ENCODE measurements at places on chromosomes 5 and 9. TPM values are rescaled to one million over a fixed set of nuclear protein-coding genes. Genes with fewer than 3 reads are reported as not detected.

GRCh38 chr9:34948451-34948850, 9.6 kb upstream of the PHF24 start:
- DNase-seq: no peak

- no peak for DNase-seq
These were observed 156.1 kb upstream of the MRPS30 start for GRCh38 chr5:44652674-44653073.

- peak; percentile 90 for DNase-seq
These were observed 502.7 kb downstream of the NR2F1-AS1 start for GRCh38 chr5:93078082-93079038.

Gene C5orf52
- total RNA-seq: not detected

GRCh38 chr5:13739479-13739878, 205.0 kb downstream of the DNAH5 start:
- DNase-seq: peak; percentile 36

Gene RASGRF2
- total RNA-seq: not detected

Gene CCL27
- 0.49 TPM for total RNA-seq

Gene RANBP3L
- not detected for total RNA-seq

Gene TMC1
- not detected for total RNA-seq

GRCh38 chr5:134053840-134054338, 49.1 kb upstream of the VDAC1 start:
- peak; percentile 53 for DNase-seq

DNA sequence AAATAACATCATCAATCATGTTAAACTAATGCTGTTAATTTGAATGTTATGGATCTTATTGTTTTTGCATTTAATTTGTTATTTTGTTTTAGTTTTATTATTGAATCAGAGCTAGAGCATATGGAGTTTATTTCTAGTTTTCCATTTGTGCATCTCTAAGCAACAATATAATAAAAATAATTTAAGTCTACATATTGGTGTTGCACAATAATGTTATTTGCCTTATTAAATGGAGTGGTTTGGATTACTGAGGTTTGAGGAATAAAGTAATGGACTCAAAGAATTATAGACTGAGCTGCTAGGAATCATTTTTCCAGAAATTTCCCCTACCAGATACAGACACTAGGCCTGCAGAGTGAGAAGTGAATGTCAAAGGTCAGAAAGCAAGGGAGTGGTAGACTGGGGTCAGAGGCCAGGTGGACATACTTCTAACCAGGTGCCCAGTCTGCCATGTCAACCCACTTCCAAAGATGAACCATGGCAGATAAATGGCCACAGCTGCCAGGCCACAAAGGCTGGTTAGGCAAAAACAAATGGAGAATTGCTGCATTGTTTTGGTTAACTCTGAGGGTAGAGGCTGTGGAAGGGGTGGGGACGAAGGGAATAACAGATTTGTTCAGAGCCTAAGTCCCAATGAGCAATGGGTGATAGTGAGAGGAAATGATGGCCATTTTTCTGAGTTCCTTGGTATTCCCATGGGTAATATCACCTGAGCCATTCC, 113.1 kb downstream of the FBXL7 start:
- DNase-seq: no peak

DNA sequence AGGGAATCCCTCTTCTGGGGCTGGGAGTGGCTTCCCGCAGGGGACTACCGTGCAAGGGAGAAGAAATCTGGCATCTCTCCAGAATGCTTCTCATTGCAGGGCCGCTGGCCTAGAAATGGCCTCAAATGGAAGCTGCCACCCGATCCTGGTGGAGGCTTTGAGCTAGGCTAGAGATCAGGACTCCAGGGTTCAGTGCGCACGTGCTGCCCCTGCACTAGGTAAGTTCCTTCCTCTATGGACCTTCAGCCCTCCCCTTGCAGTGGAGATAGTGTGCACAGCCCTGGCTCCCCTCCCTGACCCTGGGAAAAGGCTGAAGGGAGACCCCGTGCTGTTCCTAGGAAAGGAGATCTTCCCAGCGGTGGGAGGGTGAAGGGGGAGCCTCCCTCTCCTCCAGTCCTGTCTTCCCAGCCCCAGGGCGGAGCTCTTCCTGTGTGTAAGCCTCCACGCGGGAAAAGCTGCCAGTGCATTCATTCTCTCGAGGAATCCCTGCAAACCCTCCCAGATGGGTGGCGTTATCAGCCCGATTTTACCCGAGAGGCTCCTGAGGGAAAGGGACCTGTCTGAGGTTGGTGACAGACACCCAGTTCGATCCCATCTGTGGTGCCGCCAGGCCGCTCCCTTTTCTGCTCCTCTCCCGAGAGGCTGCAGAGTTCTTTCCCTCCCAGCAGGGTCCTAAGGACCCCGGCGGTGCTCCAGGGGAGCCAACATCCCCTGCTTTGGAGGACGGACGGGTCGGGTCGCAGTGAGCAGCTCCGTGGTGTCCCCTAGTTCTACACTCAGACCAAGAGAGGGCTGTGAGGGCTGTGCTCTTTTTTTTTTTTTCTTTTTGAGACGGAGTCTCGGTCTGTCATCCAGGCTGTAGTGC, 1.4 kb upstream of the CERCAM start:
- no peak for DNase-seq

Gene SHISAL2B
- not detected for total RNA-seq

DNA sequence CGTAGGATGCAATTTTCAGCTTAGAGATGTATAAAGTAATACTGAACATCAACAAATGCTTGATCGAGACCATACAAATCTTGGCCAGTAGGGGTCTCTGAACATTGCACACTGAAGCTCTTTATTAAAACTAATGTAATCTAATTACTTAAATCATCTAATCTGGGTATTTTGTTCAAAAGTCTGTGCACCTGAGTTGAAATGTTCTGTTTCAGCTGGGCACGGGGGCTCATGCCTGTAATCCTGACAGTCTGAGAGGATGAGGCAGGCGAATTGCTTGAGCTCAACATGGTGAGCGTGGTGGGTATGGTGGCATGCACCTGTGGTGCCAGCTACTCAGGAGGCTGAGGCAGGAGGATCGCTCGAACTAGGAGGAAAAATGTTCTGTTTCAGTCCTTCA, 41.0 kb downstream of the ESM1 start:
- DNase-seq: peak; percentile 50

Gene PCDHGC5
- total RNA-seq: 0.69 TPM

Gene RASA1
- 68.6 TPM for total RNA-seq

GRCh38 chr9:108786901-108787689, 68.7 kb downstream of the ACTL7B start:
- DNase-seq: peak; percentile 93

Gene VLDLR
- 5.0 TPM for total RNA-seq

GRCh38 chr5:144566747-144567420, 396.2 kb downstream of the KCTD16 start:
- peak; percentile 38 for DNase-seq

Gene MED22
- 29.3 TPM for total RNA-seq

- DNase-seq: peak; percentile 56
These were observed 114.1 kb upstream of the RIOK2 start for GRCh38 chr5:97297063-97297703.

Gene APC
- total RNA-seq: 24.9 TPM

- DNase-seq: no peak
These were observed 81.0 kb downstream of the DCP2 start for GRCh38 chr5:113057557-113057984.

DNA sequence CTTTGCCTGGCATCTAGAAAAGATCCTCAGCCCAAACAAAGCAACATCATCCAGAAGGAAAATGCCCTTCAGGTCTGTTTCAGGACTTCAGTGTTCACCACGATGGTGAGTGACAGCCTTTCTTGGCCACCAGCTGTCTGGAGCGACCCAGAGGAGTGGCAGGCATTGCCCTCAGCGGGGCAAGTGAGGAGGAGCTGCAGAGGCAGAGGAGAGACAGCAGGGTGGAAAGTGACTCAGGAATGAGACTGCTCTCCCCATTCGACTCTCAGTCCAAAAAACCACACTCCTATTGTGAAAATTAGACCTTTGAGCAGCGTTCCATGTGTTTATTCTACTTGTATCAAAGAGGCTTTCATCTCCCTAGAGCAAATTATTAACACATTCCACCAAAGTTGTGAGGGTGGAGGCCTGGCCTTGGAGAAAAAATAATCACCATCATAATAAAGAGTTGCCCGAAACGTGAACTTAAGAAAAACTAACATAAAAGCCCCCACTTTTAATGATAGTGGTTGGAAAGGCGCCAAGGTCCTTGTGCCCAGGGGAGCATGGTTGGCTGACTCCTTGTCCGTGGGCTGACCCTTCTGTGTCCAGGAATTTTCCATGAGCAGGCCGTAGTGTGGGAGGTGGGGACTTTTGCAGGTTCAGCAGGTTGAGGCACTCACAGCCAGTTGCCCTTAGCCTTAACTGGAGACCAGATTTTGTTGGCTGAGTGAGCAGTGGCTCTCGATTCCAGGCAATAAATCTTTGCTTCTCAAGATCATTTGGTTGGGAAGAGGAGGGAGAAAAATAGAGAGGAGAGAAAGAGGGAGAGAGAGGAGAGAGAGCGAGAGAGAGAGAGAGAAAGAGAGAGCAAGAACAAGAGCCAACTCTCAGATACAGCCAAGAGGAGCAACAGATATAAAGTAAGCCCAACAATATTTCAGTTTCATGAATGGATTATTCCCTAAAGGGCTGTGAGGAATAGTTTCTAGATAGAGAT, 125.9 kb upstream of the ANKRD55 start:
- no peak for DNase-seq

DNA sequence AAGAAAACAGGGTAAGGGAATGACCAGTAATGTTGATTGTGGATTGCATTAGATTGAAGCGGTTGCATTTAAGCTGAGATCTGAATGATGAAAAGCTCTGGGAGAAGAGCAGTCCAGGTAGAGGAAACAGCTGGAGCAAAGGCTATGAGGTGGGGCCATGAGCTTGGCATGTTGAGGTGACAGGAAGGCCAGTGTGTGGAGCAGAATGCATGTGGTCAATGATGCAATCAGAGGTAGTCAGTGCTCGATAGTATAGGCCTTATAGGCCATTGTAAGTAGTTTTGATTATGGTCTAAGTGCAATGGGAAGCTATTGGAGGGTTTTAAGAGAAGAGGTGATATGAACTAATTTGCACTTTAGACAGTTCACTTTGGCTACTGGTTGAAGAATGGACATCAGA, 270.4 kb downstream of the ARHGAP26 start:
- no peak for DNase-seq

Gene SEC24A
- 39.1 TPM for total RNA-seq

GRCh38 chr5:78109891-78110324, 184.6 kb downstream of the AP3B1 start:
- no peak for DNase-seq

Gene PCDHA1
- total RNA-seq: 0.07 TPM

- no peak for DNase-seq
These were observed 16.2 kb downstream of the GPX3 start for GRCh38 chr5:151036556-151036955.

GRCh38 chr5:114612406-114612805, 250.5 kb downstream of the KCNN2 start:
- DNase-seq: no peak

DNA sequence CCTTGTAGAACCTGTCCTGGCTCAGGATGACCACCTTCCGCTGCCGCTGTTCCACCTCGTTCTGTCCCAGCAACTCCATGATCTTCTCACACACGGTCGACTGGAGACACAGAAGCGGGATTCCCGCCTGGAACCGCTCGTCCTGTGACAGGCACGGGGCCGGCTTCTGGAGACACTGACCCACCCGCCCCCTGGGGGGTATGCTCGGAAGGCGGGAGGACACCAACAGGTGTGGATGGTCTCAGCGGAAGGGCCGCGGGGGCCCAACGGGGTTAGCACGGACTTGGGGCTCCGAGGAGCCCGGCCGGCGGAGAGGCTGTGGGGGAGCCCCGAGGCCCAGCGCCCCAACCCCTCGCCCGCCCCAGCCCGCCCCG, 530 bp downstream of the UCK1 start:
- DNase-seq: peak; percentile 21

GRCh38 chr5:56054666-56055065, 59.9 kb upstream of the IL6ST start:
- peak; percentile 62 for DNase-seq

Gene CDC37L1
- total RNA-seq: 13.8 TPM

- DNase-seq: peak; percentile 20
These were observed 49.9 kb downstream of the COL15A1 start for GRCh38 chr9:98993570-98993945.

DNA sequence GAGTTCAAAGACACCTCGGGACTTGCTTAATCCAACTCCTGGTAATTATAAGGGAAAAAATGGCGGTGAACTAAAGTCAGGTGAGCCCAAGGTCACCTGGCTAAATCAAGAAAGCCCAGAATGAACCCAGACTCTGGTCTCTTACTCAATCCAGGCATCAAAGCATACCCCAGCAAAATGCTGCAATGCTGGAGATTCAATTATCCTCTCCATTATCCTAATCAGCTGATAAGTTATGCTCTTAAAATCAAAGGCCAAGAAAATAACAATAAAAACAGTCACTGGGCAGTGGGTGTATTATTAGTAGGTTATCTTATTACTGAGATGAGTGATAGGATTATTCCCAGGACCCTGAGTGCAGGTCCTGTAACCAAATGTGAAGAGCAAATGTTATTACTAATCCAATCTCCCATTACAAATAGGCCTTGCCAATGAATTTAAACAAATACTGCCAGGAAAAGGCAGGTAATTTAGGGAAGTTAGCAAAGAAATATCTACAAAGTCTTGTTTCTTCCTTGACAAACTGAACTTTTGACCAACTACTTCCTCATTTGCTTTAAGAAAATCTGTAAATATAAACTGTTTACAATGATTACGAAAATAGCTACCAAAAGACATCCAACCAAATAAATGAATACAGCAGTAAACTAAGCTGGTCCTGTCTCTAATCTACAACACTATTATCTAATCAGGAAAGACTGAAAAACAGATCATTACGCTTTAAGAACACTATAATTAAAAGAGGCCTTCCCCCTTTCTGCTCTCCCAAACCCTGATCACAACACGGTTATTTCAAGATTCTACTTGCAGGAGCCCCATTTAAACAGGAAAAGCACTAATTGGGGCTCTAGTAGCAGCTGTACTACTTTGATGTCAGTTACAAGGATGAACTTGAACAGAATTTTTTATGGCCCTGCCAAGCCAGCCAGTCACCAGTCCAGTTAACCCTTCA, 103.2 kb downstream of the MED27 start:
- DNase-seq: no peak

DNA sequence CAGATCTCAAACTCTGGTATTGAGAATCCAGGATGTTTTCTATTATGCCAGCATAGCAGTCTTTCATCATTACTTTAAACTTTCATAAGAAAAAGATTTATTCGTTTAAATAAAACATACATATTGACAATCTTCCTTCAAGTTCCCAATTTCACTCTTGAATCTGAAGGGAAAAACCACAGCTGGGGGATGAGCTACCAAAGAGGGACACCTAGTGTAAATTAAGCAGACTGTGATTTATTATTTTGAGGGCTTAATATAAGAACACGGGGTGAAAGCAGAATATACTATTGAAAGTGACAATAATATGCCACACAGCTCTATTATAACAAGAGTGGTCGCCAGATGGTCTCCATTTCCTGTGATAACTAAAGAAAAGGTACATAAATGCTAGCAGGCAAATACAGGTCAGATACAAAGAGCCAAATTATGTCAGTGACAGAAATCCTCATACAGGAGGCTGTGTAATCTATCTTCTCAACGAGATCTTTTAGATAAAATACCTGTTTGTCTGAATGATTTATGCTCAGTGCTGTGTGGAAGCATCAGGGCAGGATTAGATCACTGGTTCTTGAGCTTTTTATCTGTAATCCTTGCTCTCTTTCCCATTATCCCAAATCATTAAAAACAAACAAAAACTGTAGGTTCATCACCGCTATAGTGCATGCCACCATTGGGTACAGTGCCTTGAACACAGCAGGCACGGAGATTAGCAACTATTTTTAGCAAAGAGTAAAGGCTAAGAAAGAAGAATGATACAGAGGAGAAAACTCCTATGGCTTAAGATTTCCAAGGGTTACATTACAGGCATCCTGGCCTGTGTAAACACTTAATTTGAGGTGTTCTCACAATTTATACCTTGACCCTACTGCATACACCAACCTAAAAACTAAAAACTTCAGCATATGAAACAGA, 116.6 kb downstream of the DROSHA start:
- DNase-seq: no peak

Gene PROP1
- not detected for total RNA-seq

Gene TSPAN17
- total RNA-seq: 36.7 TPM

Gene PCDHGA12
- total RNA-seq: 0.79 TPM
